ENCODE measurements at places on chromosomes 16 and 17. TPM values are rescaled to one million over a fixed set of nuclear protein-coding genes. Genes with fewer than 3 reads are reported as not detected.

- H3K4me3 ChIP-seq = no peak overlapping the region
- no peaks in the 10 kb centered on the region for H3K27me3 ChIP-seq
- H3K36me3 ChIP-seq = no peaks in the 10 kb centered on the region
These were observed 41.3 kb upstream of the RASD1 start for GRCh38 chr17:17537311-17538099.

DNA sequence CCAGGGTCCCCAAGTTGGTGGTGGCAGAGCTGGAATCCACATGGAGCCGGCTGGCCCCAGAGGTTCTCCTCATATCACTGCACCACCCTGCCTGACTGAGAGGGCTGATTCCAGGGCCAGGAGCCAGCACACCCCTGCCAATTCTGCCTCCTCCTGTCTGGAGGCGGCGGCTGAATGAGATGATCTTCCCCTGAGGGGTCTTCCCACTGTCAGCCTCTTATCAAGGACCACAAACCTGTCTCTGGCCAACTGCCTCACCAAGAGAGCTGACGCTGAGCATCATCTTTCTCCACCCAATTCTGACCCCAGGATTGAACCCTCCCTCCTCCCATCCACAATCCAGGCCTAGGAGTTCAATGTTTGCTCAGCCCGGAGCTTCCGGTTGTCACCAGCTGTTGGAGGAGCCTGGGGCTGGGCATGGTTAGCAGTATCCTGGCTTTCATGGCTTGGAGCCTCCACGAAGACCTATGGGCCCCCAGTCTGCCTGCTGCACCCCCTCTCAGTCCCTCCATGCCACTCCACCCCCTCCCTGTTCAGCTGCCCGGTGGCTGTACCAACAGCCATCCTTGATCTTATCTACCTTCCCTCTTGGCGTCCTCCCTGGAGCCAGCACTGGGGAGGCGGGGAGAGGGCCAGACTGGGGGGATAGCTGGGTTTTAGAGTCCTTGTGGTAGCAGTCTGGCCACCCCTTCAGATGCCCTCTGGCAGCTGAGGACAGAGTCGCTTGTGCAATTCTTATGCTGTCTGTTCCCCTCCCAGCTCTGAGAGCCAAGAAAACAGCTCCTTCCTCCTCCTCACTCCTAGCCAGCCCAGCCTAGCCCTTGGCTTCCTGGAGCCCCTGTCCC, 25.6 kb downstream of the ABCC3 start:
- H3K36me3 ChIP-seq = no peaks in the 10 kb centered on the region
- H3K27ac ChIP-seq = no peak overlapping the region
- H3K4me3 ChIP-seq = no peak overlapping the region
- no peak for DNase-seq
- no peaks in the 10 kb centered on the region for H3K27me3 ChIP-seq
- peaks cover 16% of the 10 kb centered on the region for H3K4me1 ChIP-seq

GRCh38 chr16:21611556-21612384, 12.4 kb downstream of the METTL9 start:
- no peak for DNase-seq
- H3K36me3 ChIP-seq = peaks cover 6% of the 10 kb centered on the region
- H3K4me3 ChIP-seq = no peak overlapping the region
- peak overlapping the region; percentile 52 for H3K27ac ChIP-seq

GRCh38 chr16:83970430-83970815, 2.4 kb downstream of the NECAB2 start:
- 0 out of 2 replicates have a peak overlapping the region, but pooled peaks have one; percentile 56 for H3K4me3 ChIP-seq
- DNase-seq = no peak
- no peaks in the 10 kb centered on the region for H3K36me3 ChIP-seq
- peaks cover 12% of the 10 kb centered on the region for H3K27me3 ChIP-seq
- no peak overlapping the region for H3K27ac ChIP-seq

DNA sequence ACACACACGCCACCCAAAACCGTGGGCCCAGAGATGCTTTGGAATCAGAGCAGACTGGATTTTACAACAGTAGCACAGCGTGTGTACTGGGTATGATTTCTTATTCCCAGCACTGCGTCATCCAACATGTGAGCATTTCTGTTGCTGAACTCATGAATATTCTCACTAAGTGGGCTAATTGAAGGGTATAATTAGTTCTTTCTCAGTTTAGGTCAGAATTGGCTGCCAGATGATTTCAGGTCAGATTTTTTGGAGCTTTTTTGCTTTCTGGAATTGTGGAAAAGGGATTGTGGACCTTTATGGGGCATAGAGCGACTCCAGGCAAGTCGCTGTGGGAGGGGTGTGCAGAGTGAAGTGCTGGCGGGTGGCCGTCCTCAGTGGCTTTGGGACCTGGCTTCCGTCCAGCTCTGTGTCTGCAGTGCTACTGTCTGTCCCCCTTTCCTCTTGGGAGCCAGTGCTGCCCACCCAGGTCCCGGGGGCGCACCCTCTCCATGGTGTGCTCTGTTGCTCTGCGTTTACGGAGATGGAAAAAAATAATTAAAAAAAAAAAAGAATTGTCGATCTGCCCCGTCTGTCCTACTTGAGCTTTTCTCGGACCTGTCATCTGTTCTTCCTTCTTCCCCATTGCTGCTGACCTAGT, 25.0 kb downstream of the FOXK2 start:
- peaks cover 7% of the 10 kb centered on the region for H3K36me3 ChIP-seq
- H3K27me3 ChIP-seq = no peaks in the 10 kb centered on the region
- H3K27ac ChIP-seq = peak overlapping the region; percentile 52
- DNase-seq = no peak
- no peak overlapping the region for H3K4me3 ChIP-seq

- H3K4me3 ChIP-seq = no peak overlapping the region
- H3K36me3 ChIP-seq = no peaks in the 10 kb centered on the region
- H3K27ac ChIP-seq = no peak overlapping the region
- no peak for DNase-seq
- H3K4me1 ChIP-seq = peaks cover 39% of the 10 kb centered on the region
These were observed 172.3 kb upstream of the CDH11 start for GRCh38 chr16:65294165-65294564.

- no peaks in the 10 kb centered on the region for H3K36me3 ChIP-seq
- H3K4me1 ChIP-seq = no peaks in the 10 kb centered on the region
- H3K4me3 ChIP-seq = no peak overlapping the region
- no peak overlapping the region for H3K27ac ChIP-seq
These were observed 18.2 kb upstream of the ABR start for GRCh38 chr17:1197781-1198490.

DNA sequence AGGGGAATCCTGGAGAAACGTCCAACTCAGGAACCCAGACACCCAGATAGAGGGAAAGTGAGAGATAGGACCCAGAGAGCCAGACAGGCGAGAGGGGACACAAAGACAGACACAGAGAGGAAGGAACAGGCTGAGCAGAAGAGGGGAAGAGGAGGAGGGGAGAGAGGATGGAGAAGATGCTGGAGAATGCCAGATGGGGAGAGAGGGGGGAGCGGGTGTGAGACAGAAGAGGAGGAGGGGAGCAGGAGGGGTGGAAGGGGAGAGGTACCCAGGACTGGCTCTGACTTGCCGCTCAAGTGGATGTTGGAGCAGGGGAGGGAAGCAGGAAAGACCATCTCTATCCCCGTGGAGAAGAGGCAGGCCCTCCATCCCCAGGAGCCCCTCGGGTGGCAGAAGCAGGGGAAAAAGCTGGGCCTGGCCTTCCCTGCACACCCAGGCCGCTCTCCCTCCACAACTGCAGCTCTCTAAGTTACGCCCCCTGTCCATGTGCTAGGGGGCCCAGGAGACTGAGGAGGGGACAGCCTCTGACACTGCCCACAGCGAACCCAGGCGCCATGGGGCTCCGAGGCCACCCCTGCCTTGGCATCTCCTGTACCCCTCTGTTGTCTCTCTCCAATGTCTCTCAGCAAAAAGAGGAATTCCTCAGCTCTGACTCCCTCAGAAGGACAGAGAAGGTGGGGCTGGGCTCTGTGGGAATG, 4.8 kb downstream of the PPP1R9B start:
- peaks cover 18% of the 10 kb centered on the region for H3K27me3 ChIP-seq
- H3K36me3 ChIP-seq = peaks cover 28% of the 10 kb centered on the region
- H3K4me1 ChIP-seq = peaks cover 32% of the 10 kb centered on the region
- no peak overlapping the region for H3K27ac ChIP-seq
- DNase-seq = no peak

DNA sequence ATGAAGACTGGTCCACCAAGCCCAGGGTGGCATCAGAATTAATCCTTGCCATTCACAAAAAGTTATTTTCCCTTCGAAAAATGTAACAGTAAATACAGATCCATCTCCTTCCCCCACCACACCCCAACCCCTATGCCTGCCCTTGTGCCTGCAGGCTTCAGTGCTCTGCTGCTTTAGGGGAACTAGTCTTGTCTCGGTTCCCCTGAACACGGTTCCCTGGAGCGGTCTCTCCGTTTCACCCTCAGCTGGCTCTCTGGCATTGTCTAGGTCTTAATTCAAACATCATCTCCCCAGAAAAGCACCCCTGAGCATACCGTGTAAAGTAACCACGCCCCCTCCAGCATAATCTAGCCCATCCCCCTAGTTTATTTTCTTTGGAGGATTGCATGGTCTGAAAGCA, 25.8 kb downstream of the EMP2 start:
- no peak overlapping the region for H3K4me3 ChIP-seq
- peaks cover 7% of the 10 kb centered on the region for H3K4me1 ChIP-seq
- no peak for DNase-seq
- no peaks in the 10 kb centered on the region for H3K27me3 ChIP-seq
- H3K27ac ChIP-seq = no peak overlapping the region

GRCh38 chr16:71198408-71198807, 32.1 kb downstream of the HYDIN start:
- no peak overlapping the region for H3K4me3 ChIP-seq
- peaks cover 13% of the 10 kb centered on the region for H3K36me3 ChIP-seq
- H3K4me1 ChIP-seq = peaks cover 8% of the 10 kb centered on the region

GRCh38 chr17:49063652-49064051, 66.5 kb downstream of the IGF2BP1 start:
- no peaks in the 10 kb centered on the region for H3K36me3 ChIP-seq
- no peak for DNase-seq
- peaks cover 5% of the 10 kb centered on the region for H3K4me1 ChIP-seq
- no peak overlapping the region for H3K4me3 ChIP-seq
- no peaks in the 10 kb centered on the region for H3K27me3 ChIP-seq
- no peak overlapping the region for H3K27ac ChIP-seq

GRCh38 chr16:67177743-67178699, 5.7 kb downstream of the MATCAP1 start:
- DNase-seq = peak; percentile 93
- H3K27ac ChIP-seq = peak overlapping the region; percentile 63
- H3K36me3 ChIP-seq = peaks cover 3% of the 10 kb centered on the region
- peaks cover 22% of the 10 kb centered on the region for H3K4me1 ChIP-seq
- peak overlapping the region; percentile 65 for H3K4me3 ChIP-seq

- H3K4me1 ChIP-seq = peaks cover 22% of the 10 kb centered on the region
- peak overlapping the region; percentile 82 for H3K27ac ChIP-seq
- DNase-seq = peak; percentile 82
- H3K27me3 ChIP-seq = no peaks in the 10 kb centered on the region
These were observed 22.2 kb upstream of the CPSF4L start for GRCh38 chr17:73283841-73284282.

GRCh38 chr17:77546772-77547241, 406.0 kb downstream of the SEC14L1 start:
- H3K27ac ChIP-seq = no peak overlapping the region
- H3K4me3 ChIP-seq = no peak overlapping the region
- H3K4me1 ChIP-seq = peaks cover 45% of the 10 kb centered on the region
- H3K27me3 ChIP-seq = peaks cover 11% of the 10 kb centered on the region
- DNase-seq = peak; percentile 50

GRCh38 chr16:50835358-50836060, 93.6 kb downstream of the CYLD start:
- no peak for DNase-seq
- H3K27ac ChIP-seq = no peak overlapping the region
- H3K4me3 ChIP-seq = no peak overlapping the region
- peaks cover 5% of the 10 kb centered on the region for H3K36me3 ChIP-seq
- no peaks in the 10 kb centered on the region for H3K27me3 ChIP-seq

- H3K27ac ChIP-seq = no peak overlapping the region
- H3K36me3 ChIP-seq = peaks cover 16% of the 10 kb centered on the region
- H3K4me1 ChIP-seq = peaks cover 9% of the 10 kb centered on the region
- no peak for DNase-seq
- H3K27me3 ChIP-seq = peaks cover 24% of the 10 kb centered on the region
These were observed 40.1 kb upstream of the AMZ2 start for GRCh38 chr17:68207651-68208253.

DNA sequence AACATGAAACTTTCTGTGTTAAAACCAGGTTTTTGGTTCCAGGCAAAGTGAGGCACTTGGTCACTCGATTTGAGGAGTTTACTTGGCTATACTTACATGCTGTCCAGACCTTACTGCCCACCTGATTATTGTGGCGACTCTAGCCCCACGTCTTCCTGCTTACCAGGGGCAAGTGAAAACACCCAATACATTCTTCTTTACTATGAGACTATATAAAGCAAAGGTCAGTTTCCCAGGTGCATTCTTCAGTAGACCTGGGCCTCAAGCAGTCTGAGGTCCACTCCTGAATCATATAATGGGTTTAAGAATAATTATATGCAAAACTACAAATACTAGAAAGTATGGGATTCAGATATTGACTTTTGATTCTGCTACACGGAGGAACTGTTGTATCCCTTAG, 86.2 kb downstream of the EFCAB5 start:
- no peaks in the 10 kb centered on the region for H3K4me1 ChIP-seq
- H3K27ac ChIP-seq = no peak overlapping the region
- H3K27me3 ChIP-seq = no peaks in the 10 kb centered on the region

GRCh38 chr17:66492561-66493005, 190.2 kb downstream of the PRKCA start:
- DNase-seq = no peak
- no peaks in the 10 kb centered on the region for H3K27me3 ChIP-seq
- peaks cover 46% of the 10 kb centered on the region for H3K4me1 ChIP-seq
- H3K27ac ChIP-seq = no peak overlapping the region
- H3K36me3 ChIP-seq = no peaks in the 10 kb centered on the region

DNA sequence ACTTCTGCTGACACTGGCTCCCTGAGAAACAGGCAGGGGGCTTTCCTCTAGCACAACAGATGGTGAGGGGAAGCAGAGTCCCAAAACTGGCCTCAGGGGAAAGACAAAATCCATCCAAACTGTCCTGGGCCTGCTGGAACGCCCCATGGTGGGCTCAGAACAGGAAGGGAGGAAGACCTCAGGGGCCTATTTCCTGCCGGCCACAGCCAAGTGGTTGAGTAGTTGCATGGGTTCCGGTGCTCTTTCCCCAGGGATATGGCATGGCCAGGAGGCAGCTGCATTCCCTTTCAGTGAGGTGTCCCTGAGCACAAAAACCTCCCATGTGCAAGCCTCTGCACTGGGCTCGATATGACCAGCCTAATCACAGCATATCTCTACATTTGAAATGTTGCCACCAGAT, 303.0 kb upstream of the IRX5 start:
- H3K27me3 ChIP-seq = peaks cover 16% of the 10 kb centered on the region
- H3K4me1 ChIP-seq = no peaks in the 10 kb centered on the region
- H3K27ac ChIP-seq = no peak overlapping the region
- H3K36me3 ChIP-seq = no peaks in the 10 kb centered on the region
- no peak overlapping the region for H3K4me3 ChIP-seq

Gene SOX15
- 19.9 TPM for total RNA-seq

Gene WFIKKN1
- total RNA-seq = 17.3 TPM

Gene LPO
- 0.50 TPM for total RNA-seq

Gene FGF11
- 28.0 TPM for total RNA-seq

Gene TM4SF5
- total RNA-seq = not detected

Gene TEX14
- total RNA-seq = 1.4 TPM

Gene MT1X
- 328 TPM for total RNA-seq

Gene GPR139
- 0.55 TPM for total RNA-seq

Gene SEPTIN1
- total RNA-seq = 2.7 TPM

Gene TBC1D3L
- total RNA-seq = 20.5 TPM

Gene CFAP20
- 46.9 TPM for total RNA-seq

Measured in WTC11 (cell line).